ENCODE measurements at places on chromosomes 4 and X.

- no peak for DNase-seq
These were observed 39.2 kb upstream of the HS3ST1 start for GRCh38 chr4:11467931-11468330.

DNA sequence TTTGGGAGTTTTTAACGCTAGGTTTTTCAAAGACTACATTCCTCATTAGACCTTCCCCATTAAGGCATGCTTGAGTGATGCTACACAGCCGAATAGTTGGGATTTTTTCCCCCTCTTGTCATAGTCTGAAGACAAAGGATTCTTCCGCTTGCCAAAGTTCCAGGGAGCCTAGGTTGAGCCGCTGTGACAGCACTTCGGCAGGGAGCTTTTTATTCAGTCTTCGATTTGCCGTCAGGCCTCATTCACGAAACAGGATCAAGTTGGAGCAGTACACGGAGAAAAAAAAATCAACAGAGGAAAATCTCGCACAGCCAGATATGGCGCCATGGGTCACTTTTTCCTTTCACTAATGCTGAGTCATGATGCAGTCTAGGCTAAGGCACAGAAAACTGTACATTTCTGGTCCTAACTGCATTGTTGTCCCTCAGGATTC is 24.3 kb downstream of the SHROOM3 start:
- peak; percentile 67 for DNase-seq

GRCh38 chr4:104848597-104849225 is 298.0 kb upstream of the TET2 start:
- no peak for DNase-seq

DNA sequence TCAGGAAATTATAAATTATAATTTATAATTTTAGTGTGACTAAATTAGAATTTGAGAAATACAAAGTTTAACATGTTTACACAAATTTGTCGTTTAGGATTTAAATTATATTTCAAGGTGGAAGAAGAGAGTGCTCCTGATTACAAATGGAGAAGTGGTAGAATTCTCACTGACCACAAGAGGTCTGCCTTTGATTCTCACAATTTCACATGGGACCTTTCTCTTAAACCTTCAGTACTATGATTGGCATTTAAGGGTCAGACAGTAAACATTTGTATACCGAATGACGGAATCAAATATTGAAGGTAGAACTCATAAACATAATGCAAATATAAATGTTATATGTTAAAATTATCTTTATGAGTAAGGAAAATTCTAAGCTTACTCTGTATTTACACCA is 171.7 kb downstream of the SLIT2 start:
- DNase-seq = no peak

- DNase-seq = no peak
These were observed 52.4 kb downstream of the GAK start for GRCh38 chr4:879729-880077.

DNA sequence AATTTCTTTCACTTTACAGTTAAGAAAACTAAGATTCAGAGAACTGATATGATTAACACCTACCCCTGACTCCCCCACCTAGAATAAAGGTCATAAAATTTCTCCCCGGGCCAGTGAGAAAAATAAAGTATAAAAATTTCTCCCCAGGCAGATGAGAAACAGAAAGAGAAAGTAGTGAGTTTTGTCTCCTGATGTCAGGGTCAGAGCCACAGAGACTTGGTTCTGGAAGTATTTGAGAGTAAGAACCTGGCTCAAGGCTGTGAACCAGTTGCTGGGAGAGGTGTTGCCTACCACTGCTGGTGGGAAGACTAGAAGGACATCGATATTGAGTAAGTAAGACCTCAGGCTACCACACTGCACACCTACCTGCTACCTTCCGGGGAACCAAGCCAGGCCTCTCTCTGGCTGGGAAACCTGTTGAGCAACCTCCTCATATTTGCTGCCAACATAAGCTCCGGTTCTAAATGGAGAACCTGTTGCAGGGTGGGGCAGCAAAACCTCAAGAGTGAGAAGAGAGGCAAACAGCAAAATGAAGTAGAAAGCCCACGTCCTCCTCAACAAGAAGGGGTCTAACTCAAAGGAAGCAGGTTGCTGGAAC is 104.2 kb upstream of the PUDP start:
- no peak for DNase-seq

DNA sequence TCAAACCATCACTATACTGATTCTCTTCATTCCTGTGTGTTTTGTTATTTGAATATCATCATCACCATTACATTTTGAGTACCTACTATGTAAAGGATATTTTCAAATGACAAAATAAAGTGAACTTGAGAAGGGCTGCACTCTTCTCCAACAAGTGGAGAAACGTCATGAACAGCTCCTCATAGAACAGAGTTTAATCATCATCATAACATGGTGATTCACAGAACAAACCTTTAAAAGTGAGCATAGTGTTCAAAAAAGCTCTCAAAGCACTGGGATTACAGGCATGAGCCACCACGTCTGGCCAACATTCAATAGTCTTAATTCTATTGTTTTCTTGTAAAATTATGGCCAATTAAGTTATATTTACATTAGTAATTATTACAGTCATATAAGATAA is 993.9 kb downstream of the PDHA2 start:
- no peak for DNase-seq

GRCh38 chr4:170990989-170991589 is 822.1 kb upstream of the GALNTL6 start:
- peak; percentile 0 for DNase-seq

DNA sequence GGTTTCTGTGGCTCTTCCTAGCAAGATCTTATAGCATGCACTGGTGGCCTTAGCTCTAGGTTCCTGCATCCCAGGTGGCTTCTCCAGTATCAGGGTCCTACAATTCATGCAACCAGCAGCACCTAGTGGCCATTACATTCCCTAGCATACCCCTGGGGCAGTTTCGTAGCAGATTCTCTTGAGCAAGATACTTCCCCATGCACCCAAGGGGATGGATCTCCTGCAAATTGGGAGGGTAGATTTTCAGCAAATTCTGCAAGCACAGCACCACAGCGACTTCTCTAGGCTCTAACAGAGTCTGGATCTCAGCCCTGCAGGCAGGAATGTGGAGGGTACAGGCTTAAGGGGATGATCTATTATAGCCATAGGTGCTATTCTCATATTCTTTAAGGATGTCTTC is 13.1 kb upstream of the SLC9B1 start:
- no peak for DNase-seq

GRCh38 chr4:11119474-11119873 is 309.2 kb downstream of the HS3ST1 start:
- no peak for DNase-seq

DNA sequence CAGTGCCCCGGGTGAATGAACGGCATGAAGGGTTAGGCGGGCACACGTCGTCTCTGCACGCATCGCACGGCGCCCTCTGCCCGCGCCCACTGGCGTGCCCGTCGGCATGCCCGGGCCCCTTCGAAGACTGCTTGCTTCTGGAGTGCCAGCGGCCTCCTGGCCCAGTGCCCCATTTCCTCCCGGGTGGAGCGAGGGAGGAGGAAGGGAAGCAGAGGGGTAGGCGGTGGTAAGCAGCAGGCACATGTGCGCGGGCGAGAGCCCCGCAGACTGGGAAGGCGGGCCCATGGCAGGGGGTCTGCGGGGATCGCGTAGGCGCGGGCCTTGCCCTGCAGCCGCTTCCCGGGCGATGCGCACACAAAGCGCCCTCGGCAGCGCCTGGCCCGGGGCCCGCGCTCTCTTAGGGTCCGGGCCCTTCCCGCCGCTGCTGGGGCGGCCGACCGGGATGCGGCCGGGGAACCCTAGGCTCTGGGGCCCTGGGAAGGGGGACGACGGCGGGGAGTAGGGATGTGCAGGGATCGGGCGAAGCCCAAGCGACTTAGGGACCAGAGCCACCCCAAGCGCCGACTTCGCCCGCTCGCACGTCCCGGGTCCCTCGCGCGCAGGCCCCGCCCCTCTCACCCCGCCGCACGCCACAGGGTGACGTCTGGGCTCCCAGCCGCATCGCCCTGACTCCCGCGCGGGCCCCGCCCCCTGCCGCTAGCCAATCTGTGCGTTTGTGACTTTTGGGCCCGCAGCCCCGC is 866 bp upstream of the EMD start:
- no peak for DNase-seq

- DNase-seq = no peak
These were observed 578 bp downstream of the DCUN1D4 start for GRCh38 chr4:51843309-51844152.

- no peak for DNase-seq
These were observed 183.6 kb downstream of the MGST2 start for GRCh38 chr4:139849219-139849618.

GRCh38 chr4:26372525-26373172 is 51.8 kb downstream of the RBPJ start:
- peak; percentile 54 for DNase-seq

DNA sequence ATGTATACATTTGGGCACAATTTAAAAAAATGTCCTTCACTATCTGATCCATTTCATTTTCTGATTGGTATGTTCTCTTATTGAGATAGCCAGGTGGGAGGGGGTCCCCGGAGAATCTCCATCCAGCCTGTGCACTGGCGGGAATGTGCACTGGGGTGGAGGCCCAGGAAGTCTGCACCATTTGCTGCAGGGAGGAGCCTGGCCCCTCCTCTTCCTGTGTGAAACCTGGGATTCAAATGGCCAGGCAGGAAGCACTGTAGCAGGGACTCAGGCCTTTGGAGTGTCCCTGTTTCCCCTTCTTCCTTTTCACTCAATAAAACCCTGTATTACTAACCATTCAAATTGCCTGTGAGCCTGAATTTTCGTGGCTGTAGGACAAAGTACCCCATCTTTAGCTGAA is 44.3 kb downstream of the GPRIN3 start:
- DNase-seq = no peak

- DNase-seq = no peak
These were observed 20.6 kb downstream of the FAM47E start for GRCh38 chr4:76272073-76272472.

GRCh38 chr4:8523175-8523574 is 57.0 kb upstream of the GPR78 start:
- DNase-seq = no peak

GRCh38 chrX:115595049-115595448 is 34.1 kb downstream of the PLS3 start:
- no peak for DNase-seq

- peak; percentile 44 for DNase-seq
These were observed 65.2 kb upstream of the LNX1 start for GRCh38 chr4:53656421-53656981.

DNA sequence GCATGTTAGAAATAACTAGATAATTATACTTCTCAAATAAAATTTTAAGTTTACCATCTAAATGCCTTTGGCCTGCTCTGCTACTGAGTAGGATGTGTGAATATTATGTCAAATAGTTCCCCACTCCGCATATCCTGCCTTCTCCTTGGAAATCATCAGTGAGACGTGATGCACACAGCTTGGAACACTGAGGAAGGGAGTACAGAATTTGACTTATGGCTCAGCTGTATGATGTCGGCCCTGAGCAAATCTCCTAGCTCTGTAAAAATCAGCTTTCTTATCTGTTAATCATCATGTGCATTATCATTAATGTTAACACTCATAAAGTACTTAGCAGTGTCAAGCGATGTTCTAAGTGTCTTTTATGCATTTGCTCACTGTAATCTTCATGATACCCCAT is 241.0 kb upstream of the ANKRD50 start:
- no peak for DNase-seq

GRCh38 chrX:2401590-2402360 is 99.0 kb downstream of the DHRSX start:
- DNase-seq = peak; percentile 3

DNA sequence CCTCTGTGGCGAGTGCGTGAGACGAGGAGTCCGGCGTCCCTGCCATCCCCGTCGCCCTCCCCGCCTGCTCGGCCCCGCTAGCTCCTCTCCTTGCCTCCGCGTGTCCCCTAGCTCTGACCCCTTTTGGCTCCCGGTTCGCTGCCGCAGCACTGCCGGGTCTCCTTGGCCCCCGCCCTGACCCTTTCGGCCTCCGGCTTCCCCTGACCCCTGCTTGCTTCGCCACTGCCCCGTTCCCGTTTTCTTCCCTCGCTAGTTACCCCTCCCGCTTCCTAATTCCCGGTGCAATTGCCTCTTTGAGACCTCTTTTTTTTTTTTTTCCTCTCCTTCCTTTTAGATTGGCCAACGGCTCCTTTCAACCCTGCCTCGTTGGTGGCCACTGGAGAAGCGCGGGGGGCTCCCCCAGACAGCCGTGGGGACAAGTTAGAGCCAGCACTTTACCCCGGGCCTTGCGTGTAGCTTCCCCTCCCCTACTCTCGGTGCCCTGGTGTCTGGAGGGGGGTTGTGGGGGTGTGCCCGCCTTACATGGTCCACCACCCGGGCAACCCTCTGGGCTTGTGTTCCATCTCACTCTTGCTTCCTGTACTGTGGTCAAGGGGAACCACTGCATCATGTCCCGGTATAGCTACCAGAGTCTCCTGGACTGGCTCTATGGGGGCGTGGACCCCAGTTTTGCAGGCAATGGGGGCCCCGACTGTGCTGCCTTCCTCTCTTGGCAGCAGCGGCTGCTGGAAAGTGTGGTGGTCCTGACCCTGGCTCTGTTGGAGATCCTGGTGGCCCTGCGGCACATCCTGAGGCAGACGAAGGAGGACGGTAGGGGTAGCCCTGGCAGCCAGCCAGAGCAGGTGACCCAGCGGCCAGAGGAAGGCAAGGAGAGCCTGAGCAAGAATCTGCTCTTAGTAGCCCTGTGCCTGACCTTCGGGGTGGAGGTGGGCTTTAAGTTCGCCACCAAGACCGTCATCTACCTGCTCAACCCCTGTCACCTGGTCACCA is 548 bp downstream of the TMEM164 start:
- DNase-seq = no peak

DNA sequence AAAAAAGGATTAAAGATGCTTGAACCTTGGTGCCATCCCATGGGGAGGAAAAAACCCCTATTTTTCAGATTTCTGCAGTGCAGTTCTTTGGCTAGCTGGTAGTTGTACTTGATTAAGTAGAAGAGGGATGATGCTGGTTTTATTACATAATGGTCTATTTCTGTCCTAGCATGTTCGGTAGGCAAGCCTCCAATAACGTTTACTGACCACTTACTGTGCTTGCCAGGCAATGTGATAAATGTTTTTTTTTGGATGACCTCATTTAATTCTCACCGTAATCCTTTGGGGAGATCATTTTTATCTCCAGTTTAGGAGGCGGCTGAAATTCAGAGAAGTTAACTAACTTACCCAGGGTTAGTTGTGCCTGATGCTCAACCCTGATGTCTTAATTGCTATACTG is 92.1 kb upstream of the RPA4 start:
- no peak for DNase-seq

DNA sequence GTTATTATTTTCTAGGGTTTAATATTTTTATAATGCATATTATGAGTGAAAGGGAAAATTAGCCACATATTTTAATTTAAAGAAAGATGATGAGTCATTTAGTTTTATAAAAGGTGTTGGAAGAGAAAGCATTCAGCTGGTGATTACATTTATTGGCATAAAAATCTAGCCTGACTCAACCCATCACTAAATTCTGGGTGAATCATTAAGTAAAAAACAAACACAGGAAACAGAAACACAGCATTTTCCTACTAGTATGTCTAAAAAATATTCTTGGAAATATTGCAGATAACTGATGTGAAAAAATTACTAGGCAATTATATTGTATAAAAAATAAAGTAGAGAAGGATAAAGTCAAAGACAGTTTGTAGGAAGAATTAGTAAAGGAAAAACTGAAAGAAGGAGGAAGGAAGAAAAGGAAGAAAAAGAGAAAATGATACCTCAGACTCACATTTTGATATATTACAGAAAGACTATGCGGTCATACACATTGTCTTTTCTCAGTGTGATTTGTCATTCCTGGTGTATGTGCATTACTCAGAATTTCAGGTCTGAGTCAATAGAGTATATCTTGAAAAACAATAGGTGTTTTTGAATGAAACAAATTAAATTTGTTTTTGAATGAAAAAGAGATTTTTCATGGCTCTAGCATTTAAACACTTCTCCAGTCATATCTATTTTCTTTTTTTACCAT is 48.0 kb upstream of the SPOCK3 start:
- DNase-seq = no peak

Measured in fibroblast of skin of left biceps (primary cell).